ENCODE measurements at places on chromosomes 3 and 15.

DNA sequence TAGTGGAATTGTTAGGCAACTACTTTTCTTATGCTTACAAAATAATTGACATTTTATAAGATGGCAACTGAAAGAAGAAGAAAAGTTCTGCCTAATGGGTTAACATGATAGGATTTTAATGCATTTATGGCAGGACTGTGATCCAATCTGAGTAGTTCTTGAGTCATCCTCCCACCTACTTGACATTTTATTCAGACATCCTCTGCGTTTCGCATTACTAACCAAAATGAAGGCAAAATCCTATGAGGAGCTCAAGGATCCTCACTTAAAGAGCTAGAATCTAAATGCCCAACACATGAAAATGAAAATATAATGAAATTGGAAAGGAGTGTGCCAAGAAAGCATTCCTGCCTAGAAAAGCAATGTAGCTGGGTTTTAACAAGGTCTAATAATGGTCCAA is 581.1 kb upstream of the SEMA6D start:
- no peak for DNase-seq

DNA sequence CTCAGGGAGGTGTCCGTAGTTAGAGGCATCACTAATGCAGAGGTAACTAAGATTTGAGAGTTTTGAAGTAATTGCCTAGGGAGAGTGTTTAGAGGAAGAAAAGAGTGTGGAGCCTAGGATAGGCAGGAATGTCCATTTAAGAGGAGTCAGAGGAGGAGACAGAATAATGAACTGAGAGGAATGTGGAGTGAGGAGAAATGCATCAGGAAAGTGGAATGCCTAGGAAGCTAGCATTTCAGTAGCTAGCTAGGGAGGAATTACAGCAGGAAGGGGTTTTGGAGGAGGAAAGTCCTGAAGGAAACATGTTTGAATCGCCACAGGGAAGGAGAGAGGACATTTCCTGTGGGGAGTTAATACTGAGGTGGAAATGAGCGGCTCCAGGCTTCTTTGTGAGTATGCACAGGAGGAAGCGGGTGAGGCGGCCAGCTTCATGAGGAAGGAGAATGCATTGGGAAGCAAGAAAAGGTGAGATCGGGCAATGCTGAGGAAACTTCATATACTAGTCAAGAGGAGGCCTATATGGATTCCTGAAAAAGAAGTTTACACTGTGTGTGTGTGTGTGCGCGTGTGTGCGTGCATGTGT is 154.3 kb downstream of the TMEM108 start:
- DNase-seq: no peak

DNA sequence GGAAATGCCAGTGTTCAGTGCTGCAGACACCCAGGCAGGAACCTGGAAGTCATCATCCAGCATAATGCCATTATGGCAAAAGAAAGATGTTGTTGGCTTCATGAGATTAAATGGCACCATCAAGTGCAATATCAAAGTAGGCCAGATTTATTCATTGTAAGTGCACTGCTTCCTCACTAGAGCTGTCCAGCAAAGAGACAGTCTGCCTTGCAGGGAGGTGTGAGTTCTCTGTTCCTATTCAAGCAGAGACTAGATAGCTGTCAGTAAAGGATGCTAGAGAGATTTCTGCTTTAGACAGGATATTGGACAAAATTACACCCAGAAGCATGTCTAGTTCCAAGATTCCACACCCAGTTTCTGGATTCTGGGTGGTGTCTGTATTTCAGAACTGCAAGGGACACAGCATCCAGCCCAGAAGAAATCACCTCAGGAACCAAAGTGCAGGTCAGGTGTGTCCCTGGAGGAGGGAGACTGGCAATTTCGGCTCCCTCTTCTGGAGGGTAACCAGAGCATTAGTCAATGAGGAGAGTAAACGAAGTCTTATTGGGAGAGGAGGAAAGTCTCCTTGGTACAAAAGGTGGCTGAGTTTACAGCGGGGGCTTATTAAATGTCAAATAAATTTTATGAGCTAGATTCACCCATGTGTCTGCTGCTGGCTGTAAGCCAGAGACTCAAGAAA is 377.3 kb downstream of the EPHB1 start:
- no peak for DNase-seq

- peak; percentile 61 for DNase-seq
Measured at GRCh38 chr15:82044373-82045178, 1.2 kb downstream of the MEX3B start.

DNA sequence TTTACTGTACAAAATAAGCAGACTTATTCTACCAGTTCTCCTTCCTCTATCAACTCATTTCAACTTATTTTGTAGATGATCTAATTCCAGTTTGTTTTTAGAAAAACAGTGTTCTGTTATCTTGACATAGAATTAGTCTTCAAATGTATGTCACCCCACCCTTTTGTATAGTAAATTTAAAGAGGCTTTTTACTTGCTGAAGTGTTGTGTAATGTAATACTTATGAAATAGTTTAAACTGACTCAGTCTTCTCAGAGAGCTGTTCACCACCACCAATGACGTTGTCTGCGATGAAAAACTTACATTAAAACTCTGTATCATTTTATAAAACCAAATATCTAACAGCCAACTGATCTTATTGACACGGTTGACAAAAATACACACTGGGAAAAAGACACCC is 82.9 kb downstream of the RAP2B start:
- DNase-seq: no peak

GRCh38 chr15:91589360-91589759 is 264.1 kb upstream of the SLCO3A1 start:
- no peak for DNase-seq

DNA sequence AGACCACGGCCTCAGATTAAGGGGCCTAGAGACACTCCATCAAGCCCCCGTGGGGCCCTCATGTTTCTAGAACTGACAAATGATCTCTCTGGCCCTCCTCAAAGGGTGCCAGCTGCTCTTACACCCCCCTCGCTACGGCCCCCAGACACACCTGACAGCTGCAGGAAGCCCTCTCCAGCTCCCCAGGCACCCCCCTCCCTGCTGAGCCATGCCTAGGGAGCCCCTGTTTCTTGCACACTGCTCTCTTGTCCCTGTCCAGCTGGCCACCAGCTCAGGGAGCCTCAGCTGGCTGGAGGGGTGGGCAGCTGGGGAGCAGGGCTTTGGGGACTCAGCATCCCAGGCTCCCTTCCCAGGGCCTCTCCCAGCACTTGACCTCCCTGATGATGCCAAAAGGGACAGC is 14.8 kb downstream of the TNK2 start:
- DNase-seq: no peak

DNA sequence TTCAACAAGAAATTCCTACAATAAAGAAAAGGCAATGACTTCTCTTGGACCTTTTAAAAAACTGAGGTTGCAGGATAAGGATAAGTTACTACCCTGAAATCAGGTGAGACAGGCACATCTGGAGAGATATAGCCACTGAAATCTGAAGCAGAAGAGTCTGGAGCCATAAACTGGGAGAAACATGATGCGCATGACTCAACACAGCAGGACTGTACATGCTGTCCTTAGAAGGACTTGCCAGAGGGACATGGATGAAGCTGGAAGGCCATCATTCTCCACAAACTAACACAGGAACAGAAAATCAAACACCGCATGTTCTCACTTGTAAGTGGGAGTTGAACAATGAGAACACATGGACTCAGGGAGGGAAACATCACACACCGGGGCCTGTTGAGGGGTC is 1020.2 kb downstream of the AGBL1 start:
- no peak for DNase-seq

GRCh38 chr3:108820586-108820985 is 2.0 kb upstream of the TRAT1 start:
- DNase-seq: no peak

DNA sequence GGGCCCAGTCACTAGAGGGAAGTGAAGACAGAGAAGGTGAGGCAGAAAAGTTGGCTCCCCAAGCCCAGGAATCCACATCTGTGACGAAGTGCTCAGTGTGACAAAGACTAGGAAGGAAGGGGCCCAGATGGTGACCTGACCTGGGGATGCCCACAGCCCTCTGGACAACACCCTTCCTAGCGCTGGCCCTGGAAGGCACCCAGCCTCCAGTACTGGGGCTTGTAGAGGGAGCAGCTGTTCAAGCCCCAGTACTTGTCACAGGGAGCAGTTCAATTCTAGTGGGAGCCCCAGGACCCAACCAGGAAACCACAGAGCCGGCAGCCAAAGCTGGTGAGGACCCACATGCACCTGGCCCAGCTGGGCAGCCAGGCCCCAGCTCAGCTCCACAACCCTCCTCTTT is 190.8 kb downstream of the XXYLT1 start:
- DNase-seq: no peak

DNA sequence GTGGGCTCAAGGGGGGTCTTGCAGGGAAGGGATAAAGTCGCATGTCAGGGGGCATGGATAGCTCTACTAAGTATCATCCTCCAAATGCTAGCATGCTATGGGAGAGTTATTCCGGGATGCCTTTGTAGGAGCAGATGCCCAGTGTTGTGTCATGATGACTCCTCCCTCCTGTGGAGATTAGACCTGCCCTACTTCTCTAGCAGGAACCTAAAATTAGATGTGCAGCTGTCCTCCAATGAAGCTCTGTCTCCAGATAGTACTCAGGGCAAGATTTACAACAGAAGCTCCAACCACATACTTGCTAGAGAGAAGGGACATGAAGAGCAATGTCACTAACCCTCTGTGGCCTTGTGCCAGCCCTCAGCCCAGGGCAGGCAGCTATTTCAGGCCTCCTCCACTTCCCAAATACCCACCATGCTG is 82.5 kb downstream of the AGBL1 start:
- no peak for DNase-seq

DNA sequence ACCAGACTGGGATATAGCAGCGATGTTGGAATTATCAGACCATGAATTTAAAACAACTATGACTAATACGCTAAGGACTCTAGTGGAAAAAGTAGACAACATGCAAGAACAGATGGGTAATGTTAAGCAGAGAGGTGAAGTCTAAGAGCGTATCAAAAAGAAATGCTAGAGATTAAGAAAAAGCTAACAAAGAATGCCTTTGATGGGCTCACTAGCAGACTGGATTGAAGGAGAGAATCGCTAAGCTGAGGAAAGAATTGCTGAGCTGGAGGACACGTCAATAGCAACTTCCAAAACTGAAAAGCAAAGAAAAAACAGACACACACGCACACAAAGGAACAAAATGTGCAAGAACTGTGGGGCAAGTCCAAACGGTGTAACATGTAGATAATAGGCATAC is 20.0 kb upstream of the CMTM6 start:
- DNase-seq: no peak

- DNase-seq: no peak
Measured at GRCh38 chr15:96058103-96058851, 272.2 kb upstream of the NR2F2 start.

GRCh38 chr3:191390580-191390979 is 60.3 kb upstream of the UTS2B start:
- DNase-seq: no peak

DNA sequence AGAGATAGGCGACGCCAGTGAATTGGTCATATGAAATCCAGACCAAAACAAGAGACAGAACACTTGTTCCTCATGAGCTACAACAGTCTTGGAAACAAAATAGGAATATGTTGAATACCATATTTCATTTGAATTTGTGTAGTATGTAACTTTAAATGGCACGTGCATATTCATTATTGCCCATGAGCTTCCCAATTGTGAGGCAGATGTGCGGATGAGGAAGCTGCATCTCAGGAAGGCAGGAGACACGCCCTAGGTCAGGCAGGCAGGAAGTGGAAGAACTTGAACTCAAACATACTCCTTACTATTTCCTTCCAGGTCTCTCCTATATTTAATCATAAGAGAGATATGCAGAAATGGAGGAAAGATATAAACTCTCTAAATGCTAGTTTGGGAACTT is 106.8 kb upstream of the SLC2A2 start:
- no peak for DNase-seq

- no peak for DNase-seq
Measured at GRCh38 chr3:131147534-131147933, 120.9 kb downstream of the NEK11 start.

DNA sequence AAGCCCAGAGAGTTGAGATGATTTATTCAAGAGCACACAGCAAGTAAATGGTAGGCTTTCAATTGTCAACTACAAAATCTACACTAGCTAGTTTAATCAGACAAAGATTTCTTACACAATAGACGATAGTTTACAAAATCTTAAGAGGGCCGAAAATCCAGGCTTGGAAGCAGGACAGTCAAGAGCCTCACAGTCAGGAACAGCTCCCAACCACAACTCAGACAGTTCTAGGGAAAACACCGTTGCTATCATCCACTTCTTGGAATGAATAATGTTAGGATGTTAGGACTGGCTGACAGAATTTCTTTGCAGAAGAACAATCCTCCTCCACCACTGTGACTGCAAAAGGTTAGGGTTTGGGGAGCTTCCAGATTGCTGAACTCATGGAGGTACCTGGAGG is 290.8 kb upstream of the ZPLD1 start:
- no peak for DNase-seq

- DNase-seq: no peak
Measured at GRCh38 chr3:171936191-171936841, 93.2 kb downstream of the TMEM212 start.

DNA sequence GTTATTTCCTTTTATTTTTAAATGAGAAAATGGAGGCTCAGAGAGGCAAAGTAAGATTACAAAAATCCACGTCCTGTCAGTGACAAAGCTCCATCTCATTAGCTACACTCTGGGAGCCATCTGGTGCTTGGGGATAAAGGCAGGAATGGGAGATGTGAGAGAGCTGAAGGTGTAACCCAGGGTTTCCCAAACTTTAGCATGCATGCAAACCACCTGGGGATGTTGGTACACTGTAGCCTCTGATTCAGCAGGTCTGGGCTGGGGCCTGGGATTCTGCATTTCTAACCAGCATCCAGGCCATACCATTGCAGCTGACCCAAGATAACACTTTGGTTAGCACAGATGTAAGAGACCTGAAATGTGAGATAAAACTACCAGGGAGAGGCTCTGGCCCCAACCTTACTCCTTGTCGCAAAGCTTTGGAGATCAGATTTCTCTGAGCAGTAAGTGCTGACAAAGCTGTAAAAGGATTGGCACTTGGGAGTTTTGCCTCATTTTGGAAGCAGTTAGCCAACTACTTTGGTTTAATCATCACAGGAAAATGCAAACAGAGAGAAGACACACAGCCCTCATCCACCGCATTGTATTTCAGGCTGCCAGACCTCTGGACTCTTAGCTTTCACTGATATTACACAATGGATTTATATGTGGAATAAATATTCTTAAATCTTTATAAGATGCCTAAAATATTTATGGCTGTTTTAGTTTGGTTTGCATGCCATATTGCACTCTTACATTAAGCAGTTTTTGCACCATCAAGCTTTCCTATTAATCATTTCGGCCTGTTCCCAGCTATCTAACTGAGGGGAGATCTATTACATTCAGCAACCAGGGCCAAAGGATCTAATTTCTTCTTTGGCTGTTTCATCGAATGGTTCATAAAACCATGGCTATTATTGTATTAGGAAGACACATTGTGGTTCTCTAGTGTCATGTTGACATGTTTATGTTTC is 263.0 kb downstream of the EBLN2 start:
- DNase-seq: no peak

DNA sequence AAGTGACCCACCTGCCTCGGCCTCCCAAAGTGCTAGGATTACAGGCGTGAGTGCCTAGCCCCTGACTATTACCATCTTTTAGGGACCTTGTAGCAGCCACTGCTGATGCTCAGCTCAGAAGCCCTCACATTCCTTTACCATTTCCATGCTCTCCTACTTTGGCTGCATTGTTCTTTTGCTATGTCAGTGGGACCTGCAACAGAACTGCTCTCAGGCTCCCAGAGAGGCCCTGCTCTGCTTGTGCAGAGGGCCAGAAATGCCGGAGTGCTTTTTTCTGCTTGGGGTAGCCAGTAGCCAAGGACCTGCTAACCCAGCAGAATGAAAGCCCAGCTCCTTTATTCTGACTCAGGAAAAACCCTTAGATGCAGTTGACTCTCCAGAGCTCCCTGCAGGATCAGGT is 18.3 kb upstream of the PROK2 start:
- no peak for DNase-seq

All from activated CD8-positive, alpha-beta memory T cell treated with anti-CD3 and anti-CD28 coated beads, Interleukin-2, amount 50 U/mL, for 48 hours (primary cell).